Fibroblast of skin of left quadriceps (primary cell): ENCODE measurements at places on chromosomes 5 and 9.

GRCh38 chr5:102262688-102263087 is 33.4 kb downstream of the SLCO4C1 start:
- DNase-seq: no peak

- DNase-seq: no peak
Measured at GRCh38 chr9:36950389-36950788, 83.7 kb downstream of the PAX5 start.

- no peak for DNase-seq
Measured at GRCh38 chr5:161007879-161008278, 155.9 kb upstream of the ATP10B start.

DNA sequence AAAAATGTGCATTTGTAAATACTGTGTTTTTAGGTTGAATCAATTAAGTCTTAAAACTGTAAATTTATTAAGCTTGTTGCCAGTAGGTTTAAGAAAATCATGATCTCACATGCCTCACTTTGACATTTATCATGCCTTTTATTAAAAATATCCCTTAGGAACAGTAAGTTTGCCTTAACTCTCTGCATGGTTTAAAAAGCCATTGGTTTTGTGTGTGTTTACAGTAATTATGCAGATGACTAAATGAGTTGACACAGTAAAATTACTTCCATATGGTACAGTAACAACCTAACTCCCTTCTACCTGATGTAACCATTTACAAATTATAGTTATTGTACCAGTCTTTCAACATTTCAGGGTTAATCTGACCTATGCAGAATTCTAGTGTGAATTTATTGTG is 6.5 kb downstream of the RPS6 start:
- DNase-seq: no peak

DNA sequence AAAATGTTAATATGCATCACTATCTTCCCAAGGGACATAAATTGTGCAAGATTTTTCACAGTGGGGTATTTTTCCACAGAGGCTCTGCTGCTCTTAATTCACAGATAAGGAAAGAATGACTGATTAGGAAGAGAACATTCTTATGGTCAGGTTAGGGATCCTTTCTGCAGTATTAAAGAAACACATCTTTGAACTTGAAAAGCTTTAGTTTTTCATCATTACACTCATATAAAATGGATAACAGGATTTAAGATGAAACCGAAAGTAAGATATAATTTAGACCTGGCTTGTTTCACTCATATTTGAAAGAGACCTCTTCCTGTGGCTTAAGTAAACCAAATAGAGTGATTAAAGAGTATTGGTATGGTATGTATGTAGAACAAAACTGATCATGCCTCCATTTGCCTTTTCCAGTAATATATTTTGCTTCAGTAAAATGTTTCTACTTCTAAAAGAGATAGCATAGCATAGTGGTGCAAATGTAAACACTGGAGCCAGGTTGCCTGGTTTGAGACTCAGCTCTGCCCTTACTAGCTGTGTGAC is 160.0 kb downstream of the PRR16 start:
- DNase-seq: no peak

- DNase-seq: no peak
Measured at GRCh38 chr9:92850898-92851297, 26.9 kb downstream of the ZNF484 start.

- no peak for DNase-seq
Measured at GRCh38 chr5:139619861-139620260, 28.3 kb upstream of the CXXC5 start.

GRCh38 chr5:148145916-148146315 is 22.4 kb upstream of the SPINK14 start:
- DNase-seq: no peak

- DNase-seq: no peak
Measured at GRCh38 chr5:178306430-178307225, 74.0 kb upstream of the PHYKPL start.

DNA sequence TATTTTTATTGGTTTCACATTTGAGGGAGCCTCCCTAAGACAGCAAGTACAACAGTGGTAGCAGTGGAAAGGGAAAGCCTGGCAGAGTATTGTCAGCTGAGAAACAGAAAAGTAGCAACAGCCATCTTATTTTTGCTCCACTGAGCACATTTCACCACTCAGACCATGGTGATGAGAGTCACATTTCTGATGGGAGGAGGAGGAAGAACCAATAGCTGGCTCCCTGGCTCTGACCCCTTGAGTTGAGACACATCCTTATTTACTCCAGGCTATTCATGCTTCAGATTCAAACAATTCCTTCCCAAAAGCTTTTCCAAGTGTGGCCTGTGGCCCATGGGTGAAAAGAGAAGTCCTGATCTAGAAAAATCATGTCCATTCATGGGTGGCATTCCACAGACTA is 236.3 kb downstream of the ARHGAP26 start:
- no peak for DNase-seq

GRCh38 chr9:4269872-4270271 is 30.0 kb downstream of the GLIS3 start:
- no peak for DNase-seq

- DNase-seq: no peak
Measured at GRCh38 chr9:84955971-84956370, 286.4 kb downstream of the NTRK2 start.

DNA sequence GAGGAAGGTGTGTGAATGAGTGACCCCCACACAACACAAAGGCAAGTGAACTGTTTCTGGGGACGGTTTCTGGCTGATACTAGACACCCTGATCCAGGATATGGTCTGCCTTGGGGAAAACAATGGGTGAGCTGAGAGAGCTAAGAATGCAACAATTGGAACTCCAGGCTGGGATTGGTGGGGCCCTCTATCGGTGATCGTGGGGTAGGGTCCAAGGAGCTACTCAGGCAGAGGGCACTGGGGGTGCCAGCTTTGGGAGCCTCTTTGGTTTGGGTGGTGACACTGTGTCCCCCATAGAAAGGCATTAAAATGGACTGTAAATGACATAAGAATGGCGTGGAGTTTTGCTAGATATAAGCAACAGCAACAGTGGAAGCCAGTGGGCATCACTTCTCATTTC is 439.1 kb downstream of the DMAC1 start:
- no peak for DNase-seq

DNA sequence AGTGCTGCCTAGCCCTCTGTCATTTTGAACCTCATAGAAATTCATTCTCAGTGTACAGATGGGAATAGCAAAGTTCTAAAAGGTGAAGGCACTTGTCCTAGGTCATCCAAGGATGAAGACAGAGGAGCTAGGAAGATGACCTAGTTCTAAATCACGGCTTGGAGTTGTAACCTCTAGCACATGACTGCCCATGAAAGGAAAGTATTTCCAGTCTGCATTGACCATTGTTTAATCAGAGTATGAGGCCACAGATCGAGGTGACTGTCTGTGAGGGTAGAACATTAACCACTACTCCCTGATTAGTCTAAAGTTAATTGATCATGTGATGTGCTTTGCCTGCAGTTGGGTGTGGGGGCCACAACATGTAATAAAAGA is 674 bp upstream of the TNFSF15 start:
- DNase-seq: no peak
